ENCODE measurements at places on chromosomes 16 and 17. TPM values are rescaled to one million over a fixed set of nuclear protein-coding genes. Genes with fewer than 3 reads are reported as not detected.
A peak's percentile ranks its signal among the peaks of the same experiment; 100 is the strongest.

Gene CES3
- not detected for total RNA-seq

Gene RAC3
- total RNA-seq: 14.0 TPM

Gene SERPINF2
- total RNA-seq: 0.17 TPM

Gene SPATA32
- 0.05 TPM for total RNA-seq

GRCh38 chr16:2483939-2484897 lies 9.3 kb downstream of the TBC1D24 start:
- DNase-seq: no peak

GRCh38 chr16:30551781-30552180 lies 6.4 kb downstream of the ZNF764 start:
- DNase-seq: no peak

DNA sequence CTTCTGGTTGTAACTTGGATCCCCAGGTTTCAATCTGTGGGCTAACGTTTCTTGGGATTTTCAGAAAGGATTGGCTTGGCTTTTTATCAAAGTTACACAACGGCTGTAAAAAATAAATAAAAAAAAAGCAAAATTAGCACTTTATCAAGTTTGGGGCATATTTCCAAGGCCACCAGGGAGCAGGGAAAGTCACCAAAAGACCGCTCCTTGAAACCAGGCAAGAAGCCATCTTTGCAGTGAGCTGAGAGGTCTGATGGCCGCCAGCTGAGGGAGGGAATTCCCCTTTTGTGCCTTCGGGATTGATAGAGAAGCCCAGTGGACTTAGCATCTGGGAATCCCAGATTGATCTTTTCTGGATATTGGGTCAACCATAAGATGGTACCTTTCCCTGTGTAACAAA lies 192.2 kb downstream of the WWOX start:
- DNase-seq: no peak

DNA sequence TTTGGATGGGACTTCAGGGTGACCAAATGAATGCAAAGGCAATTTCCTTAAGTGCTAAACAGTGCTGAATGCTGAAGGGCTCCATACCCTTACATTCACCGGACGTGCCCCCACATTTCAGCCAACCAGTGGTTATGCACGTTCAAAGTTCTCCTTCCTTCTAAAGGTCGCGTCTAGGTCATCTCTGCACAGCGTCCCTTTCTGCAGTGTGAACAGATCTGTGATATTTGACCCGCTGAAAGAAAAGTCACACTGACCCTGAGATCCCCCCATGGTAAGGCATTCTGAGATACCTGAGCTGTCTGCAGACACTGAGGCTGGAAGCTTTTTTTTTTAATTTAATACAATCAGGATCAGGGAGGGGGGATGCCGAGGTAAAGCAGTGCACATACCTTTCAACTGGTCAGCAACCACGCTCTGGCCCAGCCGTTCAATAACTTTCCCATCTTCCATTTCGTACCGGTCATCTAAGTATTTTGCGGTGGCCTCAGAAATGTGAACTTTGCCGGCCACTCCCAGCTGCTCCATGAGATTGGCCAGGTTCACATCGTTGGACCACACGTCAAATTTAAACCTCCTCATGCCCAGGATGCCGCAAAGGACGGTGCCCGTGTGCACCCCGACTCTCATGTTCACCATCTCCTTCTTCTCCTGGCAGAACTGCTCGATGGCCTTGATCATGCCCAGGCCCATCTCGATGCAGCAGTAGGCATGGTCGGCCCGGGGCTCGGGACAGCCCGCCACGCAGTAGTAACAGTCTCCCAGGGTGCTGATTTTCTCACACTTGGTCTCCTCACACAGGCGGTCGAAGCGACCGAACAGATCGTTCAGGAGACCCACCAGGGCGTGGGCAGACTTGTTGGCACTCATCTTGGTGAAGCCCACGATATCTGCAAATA lies 2.6 kb downstream of the ADCY9 start:
- DNase-seq: no peak

GRCh38 chr17:40121181-40122135 lies at the start of gene MSL1:
MSL1 (plus strand) TSS chr17:40121971; CDS start chr17:40122613, 642 bp downstream.
- peak; percentile 84 for DNase-seq

- no peak for DNase-seq
Measured at GRCh38 chr16:70781800-70782199, 19.2 kb downstream of the VAC14 start.

DNA sequence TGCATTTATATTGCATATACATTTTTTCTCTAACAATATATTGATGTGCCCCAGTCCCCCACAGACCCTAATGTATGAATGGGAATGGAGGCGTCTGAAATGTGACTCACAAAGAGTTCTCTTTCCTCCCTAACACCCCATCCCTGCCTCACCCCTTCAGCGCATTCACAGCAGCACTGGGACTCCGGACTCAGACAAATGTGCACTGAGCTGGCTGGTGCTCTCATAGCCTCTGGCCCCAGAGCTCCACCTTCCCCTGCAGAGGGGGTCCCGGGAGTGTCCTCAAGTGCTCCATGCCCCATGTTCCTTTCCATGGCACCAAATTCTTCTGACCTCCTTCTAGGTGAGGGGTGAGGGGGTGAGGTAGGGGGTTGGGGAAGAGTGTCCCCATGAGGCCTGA lies 20.6 kb downstream of the NPTX1 start:
- no peak for DNase-seq
